ENCODE measurements at places on chromosomes 1 and 21. TPM values are rescaled to one million over a fixed set of nuclear protein-coding genes. Genes with fewer than 3 reads are reported as not detected.

FCRL2 gene
- total RNA-seq: not detected

MKNK1 gene
- 14.6 TPM for total RNA-seq

DNA sequence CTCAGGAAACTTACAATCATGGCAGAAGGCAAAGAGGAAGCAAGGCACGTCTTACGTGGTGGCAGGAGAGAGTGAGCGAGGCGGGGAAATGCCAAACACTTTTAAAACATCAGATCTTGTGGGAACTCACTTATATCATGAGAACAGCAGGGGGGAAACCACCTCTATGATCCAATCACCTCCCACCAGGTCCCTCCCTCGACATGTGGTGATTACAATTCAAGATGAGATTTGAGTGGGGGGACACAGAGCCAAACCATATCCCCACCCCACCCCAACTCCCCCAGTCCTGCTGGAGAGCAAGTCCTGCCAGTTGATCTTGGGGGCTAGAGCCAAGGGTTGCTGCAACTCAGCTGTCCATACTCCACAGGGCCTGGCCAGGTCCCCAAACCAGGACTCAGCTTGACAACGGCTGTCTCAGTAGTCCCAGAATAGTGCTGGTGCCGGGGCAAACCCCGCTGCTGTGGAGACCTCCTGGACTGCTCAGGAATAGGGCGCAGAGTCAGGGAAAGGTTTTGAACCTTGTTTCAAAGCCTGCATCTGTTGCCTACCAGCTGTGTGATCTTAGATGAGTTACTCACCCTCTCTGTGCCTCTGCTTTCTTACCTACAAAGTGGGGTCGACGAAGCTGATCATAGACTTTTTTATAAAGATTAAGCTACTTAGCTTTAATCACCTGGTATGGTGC is 79.5 kb downstream of the STUM start:
- no peak for DNase-seq

- no peak for DNase-seq
Measured at GRCh38 chr21:42350318-42350910, 380 bp downstream of the TFF2 start.

DNA sequence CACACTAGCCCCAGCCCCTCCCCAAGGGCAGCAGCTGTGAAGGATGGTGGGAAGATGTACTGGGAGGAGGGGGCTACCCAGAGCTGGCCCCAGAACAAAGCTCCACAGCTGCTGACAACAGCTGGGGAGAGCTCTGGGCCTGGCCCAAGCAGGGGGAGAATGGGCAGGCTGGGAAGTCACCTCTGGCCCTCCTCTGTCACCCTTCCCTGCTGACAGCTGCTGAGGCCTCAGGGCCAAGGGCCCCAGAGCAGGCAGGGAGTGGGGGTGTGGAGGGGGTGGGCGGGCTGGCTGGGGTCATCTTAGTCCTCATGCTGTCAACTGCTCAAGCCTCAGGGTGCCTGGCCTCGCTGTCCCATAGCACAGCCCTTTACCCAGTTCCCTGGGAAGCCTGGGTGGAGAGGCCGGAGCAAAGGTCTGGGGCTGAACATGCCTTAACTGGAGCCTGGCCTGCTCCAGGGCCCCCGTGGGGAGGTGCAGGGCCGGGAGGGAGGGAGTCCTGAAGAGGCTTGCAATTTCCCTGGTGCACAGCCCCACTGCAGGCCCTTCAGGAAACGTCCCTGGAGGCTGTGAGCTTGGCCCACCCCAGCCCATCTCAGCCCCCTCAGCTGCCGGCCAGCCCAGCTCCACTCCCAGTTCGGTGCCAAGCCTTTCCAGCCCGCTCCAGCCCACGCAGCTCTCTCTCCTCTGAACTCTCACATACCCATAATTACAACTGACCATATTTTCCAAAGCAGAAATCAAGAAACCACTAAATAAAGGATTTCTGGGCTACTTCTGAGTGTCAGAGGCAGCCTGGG is 25.7 kb downstream of the HSPG2 start:
- DNase-seq: no peak

GRCh38 chr1:244327533-244327932 is 124.2 kb downstream of the ADSS2 start:
- no peak for DNase-seq

GRCh38 chr1:24103408-24103807 is 8.5 kb downstream of the MYOM3 start:
- no peak for DNase-seq

DNA sequence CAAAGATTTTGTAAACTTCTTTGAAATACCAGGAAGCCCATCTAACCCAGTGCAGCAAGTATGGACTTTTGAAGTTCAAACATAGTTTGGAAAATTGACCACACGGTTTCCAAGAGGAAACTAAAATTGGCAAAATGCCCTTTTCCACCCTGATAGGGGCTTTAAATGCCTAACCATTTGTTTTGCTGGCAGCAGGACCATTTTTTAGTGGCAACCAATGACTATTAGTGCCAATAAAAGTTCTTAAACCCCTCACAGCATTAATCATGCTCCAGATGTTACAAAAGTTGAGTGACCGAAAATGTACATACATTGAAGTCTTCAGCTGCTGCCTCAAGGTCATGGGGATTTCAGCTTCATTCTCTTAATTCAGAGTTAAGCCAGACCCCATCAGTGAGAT is 46.4 kb upstream of the ENAH start:
- peak; percentile 85 for DNase-seq

- DNase-seq: no peak
Measured at GRCh38 chr1:16605532-16606505, 7.5 kb downstream of the NBPF1 start.

- no peak for DNase-seq
Measured at GRCh38 chr1:54329312-54330003, 76.7 kb downstream of the SSBP3 start.

NEGR1 gene
- total RNA-seq: 0.64 TPM

DNA sequence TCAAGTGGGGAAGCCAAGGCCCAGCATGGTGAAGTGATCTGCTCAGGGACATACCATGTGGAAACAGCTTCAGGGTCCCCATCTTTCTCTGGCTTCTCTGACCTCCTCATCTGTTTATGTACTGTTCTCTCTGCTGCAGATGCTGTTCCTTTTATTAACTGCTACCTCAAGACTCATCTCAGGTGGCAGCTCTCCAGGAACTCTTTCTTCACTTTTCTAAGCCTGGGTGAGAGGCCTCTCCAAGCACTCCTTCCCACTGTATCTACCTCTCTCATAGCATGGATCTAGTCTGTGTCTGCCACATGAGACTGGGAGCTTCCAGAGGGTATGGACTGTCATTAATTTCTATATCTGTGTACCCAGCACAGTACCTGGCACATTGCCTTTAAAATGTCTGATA is 73.4 kb upstream of the PPM1J start:
- no peak for DNase-seq

DNA sequence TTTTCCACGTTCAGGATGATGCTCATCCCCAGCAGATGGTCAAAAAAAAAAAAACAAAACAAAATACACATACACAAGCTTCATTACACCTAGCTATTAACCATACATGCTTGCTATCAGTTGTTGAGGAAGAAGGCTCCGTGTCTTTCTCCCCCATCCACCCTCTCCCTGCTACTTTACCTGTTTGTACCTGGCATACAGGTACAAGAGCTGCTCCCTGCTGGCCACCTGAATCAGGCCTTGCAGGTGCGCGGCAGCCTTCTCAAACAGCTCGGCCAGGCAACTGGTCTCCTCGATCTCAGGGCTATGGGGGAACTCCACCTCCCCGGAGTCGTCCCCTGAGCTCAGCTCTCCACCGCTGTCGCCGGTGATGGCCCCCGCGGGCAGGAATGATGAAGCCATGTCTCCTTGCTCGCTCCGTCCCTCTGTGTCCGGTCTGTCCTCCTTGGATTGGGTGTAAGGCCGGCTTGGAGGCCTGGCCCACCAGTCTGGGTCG is 464 bp downstream of the ACBD6 start:
- DNase-seq: no peak

- no peak for DNase-seq
Measured at GRCh38 chr1:171220581-171221054, 27.7 kb upstream of the FMO1 start.

DNA sequence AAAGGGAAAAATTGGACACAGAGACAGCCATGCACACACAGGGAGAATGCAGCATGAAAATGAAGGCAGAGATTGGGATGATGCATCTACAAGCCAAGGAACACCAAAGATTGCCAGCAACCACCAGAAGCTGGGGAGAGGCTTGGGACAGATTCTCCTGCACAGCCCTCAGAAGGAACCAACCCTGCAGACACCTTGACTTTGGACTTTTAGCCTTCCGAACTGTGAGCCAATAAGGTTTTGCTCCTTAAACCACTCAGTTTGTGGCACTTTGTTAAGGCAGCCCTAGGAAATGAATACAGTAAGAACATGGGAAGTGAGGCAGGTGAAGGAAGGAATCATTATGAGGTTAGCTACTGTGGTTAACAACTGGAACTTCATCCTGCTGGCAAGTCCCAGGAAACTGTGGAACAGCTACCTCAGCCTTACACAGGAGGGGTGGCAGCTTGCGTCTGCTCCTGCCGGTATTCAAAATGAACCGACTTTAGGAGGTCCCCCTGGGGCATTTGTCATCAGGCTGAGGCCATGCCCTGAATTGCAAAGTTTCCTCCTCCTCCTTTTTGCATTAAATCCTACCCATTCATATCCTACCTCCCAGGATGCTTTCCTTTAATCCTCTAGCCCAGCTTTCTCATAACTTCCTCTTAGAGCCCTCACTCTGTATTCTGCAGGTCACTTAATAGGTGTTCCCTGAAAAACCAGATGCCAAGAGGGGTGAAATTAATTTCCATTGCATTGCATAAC is 15.4 kb downstream of the CD247 start:
- DNase-seq: no peak

- no peak for DNase-seq
Measured at GRCh38 chr1:1748686-1749321, 24.6 kb upstream of the CDK11A start.

RBM34 gene
- total RNA-seq: 32.3 TPM

- no peak for DNase-seq
Measured at GRCh38 chr1:232550007-232550406, 79.9 kb downstream of the SIPA1L2 start.

DNA sequence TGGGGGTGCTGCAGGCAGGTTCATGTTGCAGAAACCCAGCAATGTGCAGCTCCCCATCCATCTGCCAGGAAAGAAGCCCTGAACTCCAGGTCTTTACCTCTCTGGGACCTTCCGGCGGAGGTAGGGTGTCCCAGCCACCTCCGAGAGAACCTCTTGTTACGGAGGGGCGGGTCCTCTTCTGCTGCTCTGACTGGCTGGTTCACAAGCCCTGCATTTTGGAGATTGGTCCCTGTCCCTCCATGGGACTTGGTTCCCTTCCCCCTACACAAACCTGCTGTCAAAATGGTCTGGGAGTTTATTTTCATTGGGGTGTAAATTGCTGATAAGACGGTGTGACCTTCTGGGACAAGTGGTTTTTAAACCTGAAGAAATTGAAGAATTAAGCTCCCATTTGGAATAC is 8.0 kb upstream of the CELSR2 start:
- DNase-seq: no peak

CDK18 gene
- total RNA-seq: 0.39 TPM

GRCh38 chr1:173201969-173202368 is 5.2 kb downstream of the TNFSF4 start:
- no peak for DNase-seq

Data from dermis microvascular lymphatic vessel endothelial cell (primary cell).